Renal cortical epithelial cell (primary cell): ENCODE measurements at places on chromosomes 6 and 20.

DNA sequence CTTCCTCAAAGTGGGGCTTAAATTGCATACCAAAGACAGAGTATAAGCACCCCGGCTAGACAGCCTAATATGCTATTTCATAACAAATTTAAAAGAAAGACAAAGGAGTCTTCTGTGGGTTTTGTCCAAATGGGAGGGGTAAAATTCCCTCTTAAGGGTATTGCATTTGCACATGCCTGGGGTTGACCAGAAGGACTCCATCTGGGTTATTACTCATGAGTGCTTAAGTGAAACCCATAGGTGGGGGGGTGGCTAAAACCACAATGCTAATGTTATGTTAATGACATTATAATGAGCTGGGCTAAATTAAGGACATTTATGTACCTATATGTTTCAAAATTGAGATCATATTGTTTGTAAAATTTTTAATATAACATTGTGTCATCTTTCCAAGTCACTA lies 15.0 kb downstream of the IMPG1 start:
- DNase-seq: no peak

GRCh38 chr20:17556837-17557674 lies 12.8 kb upstream of the DSTN start:
- no peak for DNase-seq

DNA sequence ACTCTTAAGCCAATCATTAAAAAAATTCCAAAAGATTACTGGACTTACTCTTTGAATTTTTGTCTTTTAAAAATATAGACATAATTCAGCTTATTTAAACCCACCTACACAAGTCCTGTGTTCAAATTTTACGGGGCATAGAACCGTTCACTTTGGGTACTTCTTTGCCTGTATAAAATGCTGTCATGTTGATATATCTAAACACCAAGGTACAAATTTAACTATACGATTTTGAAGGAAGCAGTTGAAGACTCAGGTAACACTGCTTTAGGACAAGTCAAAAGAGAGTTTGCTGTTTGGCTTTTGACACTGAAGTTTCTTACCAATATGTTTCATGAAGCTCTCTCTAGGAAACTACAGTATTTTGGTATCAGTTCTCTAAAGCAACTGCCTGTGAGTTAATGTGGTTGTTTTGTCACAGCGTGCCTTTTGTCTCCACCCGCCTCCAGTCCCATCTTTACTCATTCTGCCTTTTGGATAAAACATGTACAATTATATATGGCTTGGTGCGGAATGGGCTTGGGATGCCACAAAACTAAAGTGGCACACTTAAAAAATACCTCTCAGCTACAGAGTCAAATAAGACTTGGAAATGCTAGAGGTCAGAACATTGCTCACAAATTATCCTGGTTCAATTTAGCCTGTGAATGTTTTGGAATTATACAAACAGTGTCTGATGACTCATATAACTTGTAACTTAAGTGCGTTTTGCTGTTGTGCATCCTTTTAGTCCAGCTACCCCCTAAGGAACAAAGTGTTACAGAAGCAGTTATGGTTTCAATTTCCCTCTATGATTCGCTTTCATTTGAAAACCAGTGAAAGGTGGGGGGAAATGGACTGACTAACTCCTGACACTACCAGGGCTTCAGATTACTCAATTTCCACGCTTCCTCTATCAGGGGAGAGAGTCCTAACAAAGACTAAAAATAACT lies 38.7 kb downstream of the RGS17 start:
- DNase-seq: peak; percentile 96

GRCh38 chr20:60095456-60095855 lies 137.2 kb downstream of the CDH26 start:
- no peak for DNase-seq

GRCh38 chr20:23937303-23938117 lies 51.1 kb downstream of the GGTLC1 start:
- DNase-seq: peak; percentile 33

DNA sequence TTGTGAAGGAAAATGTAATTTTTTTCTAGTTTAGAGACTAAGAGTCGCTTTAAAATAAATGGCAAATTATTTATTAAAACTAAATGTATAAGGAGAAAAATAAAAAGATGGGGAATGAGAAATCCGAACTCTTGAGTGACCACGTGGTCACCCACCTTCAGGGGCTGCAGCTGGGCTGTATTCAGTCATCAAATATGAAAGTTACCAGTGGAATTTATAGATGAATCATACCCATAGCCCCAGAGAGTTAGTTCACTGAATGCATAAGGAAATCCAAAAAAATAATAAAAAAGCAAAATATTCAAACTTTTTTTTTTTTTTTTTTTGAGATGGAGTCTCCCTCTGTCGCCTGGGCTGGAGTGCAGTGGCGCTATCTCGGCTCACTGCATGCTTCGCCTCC lies 947.7 kb upstream of the ADGRB3 start:
- DNase-seq: no peak

GRCh38 chr6:56854086-56854485 lies 100.8 kb upstream of the BEND6 start:
- DNase-seq: no peak

DNA sequence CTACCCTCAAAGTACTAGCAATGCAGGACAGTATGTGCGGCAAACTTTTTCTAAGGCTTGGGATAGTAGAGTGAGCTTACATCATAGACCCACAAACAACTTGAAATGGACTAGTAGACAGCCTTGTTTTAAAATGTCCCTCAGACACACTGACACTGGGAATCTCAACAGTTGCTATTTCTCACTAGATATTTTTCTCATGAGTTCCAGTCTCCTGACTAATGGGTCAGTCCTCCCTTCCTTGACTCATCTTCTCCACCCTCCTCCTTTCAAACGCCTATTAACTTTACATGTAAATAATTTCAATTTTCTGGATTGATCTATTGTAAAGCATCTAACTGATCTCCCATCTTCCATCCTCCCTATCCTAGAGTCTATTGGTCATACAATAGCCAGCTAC lies 308.3 kb upstream of the PREP start:
- DNase-seq: no peak

DNA sequence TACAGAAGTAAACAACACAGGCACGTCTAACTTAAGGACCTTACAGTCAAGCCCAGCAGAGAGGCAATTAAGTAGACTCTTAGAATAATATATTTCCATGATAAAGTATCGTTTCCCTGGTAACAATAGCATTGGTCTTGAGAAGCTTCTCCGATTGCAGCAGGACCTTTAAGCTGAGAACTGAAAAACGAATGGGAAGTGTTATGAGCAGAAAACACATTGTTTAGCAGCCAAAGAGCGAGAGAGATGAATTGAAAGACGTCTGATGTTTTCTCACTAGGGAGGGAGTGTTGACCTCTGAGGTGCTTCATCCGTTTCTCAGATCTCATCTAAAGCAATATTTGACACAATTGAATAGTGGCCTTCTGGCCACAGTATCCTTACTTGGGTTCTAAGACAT lies 855 bp downstream of the BYSL start:
- DNase-seq: no peak

DNA sequence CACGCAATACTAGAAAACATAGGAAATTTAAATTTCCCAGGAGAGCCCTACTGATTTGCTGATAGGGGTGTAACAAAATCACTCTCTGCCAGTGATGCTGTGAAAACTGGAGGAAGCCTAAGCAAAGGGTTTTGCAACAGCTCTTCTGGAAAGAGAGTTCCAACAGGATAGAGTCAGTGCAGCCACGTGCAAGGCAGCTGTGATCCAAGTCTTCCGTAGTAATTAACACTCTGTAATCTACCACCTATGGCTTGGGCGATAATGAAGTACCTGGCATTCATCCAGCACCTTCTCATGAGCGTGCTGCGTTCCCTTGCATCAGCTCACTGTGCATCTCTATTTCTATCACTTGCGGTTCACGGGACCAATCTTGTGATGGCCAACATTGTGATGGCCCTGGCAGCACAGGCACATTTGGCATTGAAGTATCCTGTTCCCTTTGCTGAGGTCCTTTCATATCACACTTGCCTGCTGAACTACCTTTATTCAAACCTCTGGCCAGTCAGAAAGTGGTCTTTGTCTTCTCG lies 48.2 kb downstream of the IRF4 start:
- no peak for DNase-seq

GRCh38 chr6:33174784-33175183 lies 17.5 kb downstream of the COL11A2 start:
- DNase-seq: no peak

DNA sequence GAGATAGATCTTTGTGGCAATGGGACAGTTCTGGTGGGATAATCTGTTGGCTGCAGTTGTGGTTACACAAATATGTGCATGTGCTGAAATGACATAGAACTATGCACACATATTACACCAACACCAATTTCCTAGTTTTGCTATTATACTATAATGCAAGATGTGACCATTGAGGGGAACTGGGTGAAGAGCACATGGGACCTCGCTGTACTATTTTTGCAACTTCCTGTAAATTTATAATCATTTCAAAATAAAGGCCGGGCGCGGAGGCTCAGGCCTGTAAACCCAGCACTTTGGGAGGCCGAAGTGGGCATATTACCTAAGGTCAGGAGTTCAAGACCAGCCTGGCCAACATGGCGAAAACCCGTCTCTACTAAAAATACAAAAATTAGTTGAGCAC lies 8.7 kb downstream of the ARMC12 start:
- no peak for DNase-seq

GRCh38 chr20:11012975-11013374 lies 339.2 kb upstream of the JAG1 start:
- DNase-seq: peak; percentile 76

DNA sequence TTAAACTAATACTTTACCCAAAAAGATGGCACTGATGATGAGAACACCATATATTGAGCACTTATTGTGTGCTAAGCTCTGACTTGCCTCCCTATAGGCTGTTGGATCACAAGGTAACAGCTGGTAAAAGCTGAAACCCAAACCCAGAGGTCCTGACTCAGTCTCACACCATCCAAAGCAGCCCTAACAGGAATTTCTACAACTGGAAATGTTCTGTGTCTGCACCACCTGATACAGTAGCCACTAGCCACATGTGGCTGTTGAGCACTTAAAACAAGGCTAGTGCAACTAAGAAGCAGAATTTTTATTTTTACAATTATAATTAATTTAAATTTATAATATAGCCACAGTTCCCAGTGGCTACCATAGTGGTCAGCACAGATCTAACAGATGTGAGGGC lies 15.6 kb upstream of the MATN4 start:
- peak; percentile 62 for DNase-seq

DNA sequence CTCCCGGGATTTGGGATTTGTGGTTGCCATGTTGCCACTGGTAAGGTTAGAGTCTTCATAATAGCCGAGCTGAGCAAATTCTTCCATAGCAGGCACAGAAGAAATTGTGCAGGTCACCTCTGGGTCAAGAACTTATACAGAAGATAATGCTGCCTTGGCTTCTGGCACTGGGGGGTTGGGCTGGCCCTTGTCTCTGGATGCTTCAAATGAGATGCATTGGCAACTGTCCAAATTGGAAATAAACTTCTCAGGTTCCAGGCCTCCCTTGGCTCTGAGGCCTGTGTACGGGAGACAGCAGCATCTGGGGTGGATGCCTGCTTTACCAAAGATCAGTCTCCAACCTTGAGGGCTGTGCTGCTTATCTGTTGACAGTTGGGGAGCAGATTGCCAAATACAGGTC lies 26.2 kb downstream of the MYO6 start:
- DNase-seq: no peak

- no peak for DNase-seq
Observed at GRCh38 chr6:52307900-52308372, 23.4 kb upstream of the MCM3 start.

DNA sequence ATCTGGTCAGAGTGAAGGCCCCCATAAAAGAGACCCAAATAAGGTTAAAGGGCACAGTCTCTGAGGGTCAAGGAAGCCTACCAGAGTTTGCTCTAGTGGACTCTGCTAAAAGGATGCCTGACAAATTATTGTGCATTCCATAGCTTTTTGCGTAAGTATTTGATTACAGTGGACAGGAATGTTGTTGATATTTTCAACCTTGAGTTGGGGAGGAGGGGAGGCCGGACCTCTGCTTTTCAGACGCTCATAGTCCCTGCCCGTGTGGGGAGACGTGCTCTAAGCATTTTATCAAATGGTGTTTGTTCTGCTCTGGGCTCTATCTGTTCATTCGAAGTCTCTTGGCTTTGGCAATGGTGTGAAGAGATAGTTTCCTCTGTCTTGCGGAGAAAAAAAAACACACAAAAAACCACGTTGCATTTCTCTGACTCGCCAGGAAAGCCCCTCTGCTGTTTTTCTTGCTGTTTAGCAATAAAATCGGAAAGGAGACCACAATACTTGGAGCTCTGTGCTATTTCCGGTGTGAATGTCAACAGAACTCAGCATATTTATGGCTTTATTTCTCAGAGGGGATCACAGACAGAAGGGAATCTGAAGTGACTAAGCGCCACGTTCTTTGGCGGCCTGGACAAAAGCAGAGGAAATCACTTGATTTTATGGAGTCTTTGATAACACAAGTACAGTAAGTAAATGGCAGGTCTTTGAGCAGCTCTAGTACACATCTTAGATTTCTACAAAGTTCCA lies 159.8 kb downstream of the ZFP64 start:
- peak; percentile 64 for DNase-seq

DNA sequence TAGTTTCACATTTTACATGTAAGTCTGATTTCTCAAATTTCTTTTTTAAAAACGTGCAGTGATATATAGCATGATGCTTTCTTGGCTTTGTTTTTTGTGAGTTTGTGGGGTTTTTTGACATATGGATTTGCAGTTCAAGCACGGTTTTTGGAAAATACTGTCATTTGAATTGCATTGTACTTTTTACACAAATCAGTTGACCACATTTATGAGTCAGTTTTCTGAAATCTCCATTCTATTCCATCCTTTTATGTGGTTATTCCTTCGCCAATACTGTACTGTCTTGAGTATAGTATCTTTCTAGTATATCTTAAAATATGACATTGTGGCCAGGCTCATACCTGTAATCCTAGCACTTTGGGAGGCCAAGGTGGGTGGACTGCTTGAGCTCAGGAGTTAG lies 890.0 kb upstream of the CITED2 start:
- no peak for DNase-seq

DNA sequence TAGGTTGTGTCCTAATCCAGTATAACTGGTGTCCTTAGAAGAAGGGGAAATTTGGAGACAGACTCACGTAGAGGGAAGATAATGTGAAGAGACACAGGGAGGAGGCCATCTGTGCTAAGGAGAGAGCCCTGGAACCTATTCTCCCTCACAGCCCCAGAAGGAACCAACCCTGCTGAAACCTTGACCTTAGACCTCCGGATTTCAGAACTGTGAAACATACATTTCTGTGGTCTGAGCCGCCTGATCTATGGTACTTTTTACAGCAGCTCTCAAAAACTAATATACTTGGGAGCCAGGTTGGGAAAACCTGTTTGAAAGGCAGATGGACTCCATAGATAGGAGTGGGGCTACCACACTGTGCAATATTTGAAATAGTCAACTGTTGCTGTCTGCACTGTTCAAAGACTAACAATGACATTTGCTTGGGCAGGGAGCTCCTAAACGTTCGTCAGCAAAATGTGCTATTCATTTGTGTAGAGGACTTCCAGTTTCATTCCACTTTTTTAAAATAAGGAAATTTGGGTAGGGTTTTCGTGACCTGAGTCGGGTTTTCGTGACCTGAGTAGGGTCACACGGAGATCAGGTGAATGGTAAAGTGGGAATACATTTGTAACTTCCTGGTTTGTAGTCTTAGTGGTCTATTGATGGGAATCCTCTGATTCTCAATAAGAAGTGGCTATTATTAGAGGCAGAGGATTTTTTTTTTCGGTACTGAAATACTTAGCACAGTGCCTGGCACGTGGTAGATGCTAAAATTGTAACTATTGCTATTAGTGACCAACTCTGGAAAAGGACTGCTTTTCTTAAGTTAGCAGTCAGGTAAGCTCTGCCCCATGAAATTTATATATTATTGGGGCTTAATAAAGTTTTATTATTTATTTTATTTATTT lies 11.4 kb downstream of the TAGAP start:
- DNase-seq: no peak
